Naive B cell (primary cell): ENCODE measurements at places on chromosomes 3 and 15. TPM values are rescaled to one million over a fixed set of nuclear protein-coding genes. Genes with fewer than 3 reads are reported as not detected.

Gene FAM174B
- 0.96 TPM for polyA plus RNA-seq

Gene RPL32
- 3,271 TPM for polyA plus RNA-seq

Gene CGNL1
- not detected for polyA plus RNA-seq

Gene CFAP92
- not detected for polyA plus RNA-seq

Gene CLDN18
- not detected for polyA plus RNA-seq

Gene GP9
- 0.99 TPM for polyA plus RNA-seq

Gene GNAT1
- not detected for polyA plus RNA-seq

Gene EIF5A2
- 4.9 TPM for polyA plus RNA-seq

Gene DHFR2
- polyA plus RNA-seq: 2.9 TPM

Gene HYAL3
- 2.8 TPM for polyA plus RNA-seq

Gene LDHAL6B
- 0.33 TPM for polyA plus RNA-seq

Gene TGM4
- not detected for polyA plus RNA-seq

Gene RPL29
- 1,505 TPM for polyA plus RNA-seq

Gene IQCF5
- polyA plus RNA-seq: not detected

Gene TSC22D2
- 13.9 TPM for polyA plus RNA-seq

Gene NPAP1
- not detected for polyA plus RNA-seq

Gene TMEM212
- not detected for polyA plus RNA-seq

Gene ZKSCAN7
- polyA plus RNA-seq: 3.4 TPM

Gene PTPRG
- 0.05 TPM for polyA plus RNA-seq

- H3K36me3 ChIP-seq: no peaks in the 10 kb centered on the region
- H3K4me3 ChIP-seq: no peak overlapping the region
- no peak for DNase-seq
Measured at GRCh38 chr15:38536201-38536676, 28.4 kb downstream of the RASGRP1 start.

- no peak overlapping the region for H3K27ac ChIP-seq
- no peak overlapping the region for H3K4me3 ChIP-seq
- no peak for DNase-seq
- H3K4me1 ChIP-seq: no peaks in the 10 kb centered on the region
- no peaks in the 10 kb centered on the region for H3K36me3 ChIP-seq
Measured at GRCh38 chr3:24069045-24069444, 124.0 kb downstream of the NR1D2 start.

DNA sequence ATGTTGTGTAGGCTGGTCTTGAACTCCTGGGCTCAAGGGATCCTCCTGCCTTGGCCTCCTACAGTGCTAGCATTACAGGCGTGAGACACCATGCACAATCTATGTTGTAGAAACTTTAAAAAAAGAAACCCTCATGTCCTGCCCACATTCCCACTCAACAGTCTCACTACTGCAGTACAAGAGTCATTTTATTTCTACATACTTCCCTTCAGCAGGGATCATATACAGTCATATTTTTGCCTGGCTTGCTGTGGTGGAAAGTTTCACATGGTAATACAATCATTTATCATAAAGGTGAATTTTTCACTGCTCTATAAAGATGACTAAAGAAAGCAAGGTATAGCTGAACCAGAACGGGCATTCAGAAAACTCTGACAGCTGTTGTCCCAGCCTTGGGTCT, 53.8 kb upstream of the PIK3CB start:
- no peaks in the 10 kb centered on the region for H3K27me3 ChIP-seq
- no peaks in the 10 kb centered on the region for H3K36me3 ChIP-seq
- H3K27ac ChIP-seq: no peak overlapping the region
- H3K4me1 ChIP-seq: peaks cover 11% of the 10 kb centered on the region
- no peak overlapping the region for H3K4me3 ChIP-seq

DNA sequence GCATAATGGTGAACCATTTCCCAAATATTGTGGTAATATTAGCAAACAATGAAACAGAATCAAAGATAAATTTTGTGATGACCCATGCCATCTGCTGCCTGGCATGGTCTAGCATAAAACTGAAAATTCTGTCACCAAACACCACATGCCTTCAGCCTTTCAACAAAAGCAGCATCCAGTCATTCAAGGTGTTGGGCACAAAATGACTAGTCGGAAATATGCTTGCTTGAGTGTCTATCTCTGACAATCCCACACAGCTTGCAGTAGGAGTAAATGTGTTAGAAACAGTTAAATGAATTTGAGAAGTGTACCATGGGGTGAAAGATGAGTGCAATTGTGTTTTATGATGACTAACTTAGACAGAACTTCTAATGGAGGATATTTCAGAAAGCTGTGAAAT, 61.7 kb upstream of the CDIN1 start:
- H3K4me3 ChIP-seq: no peak overlapping the region
- DNase-seq: no peak
- H3K27ac ChIP-seq: no peak overlapping the region
- H3K4me1 ChIP-seq: no peaks in the 10 kb centered on the region
- peaks cover 7% of the 10 kb centered on the region for H3K27me3 ChIP-seq

GRCh38 chr3:83873550-83873949, 1085.2 kb upstream of the CADM2 start:
- H3K27ac ChIP-seq: no peak overlapping the region
- no peaks in the 10 kb centered on the region for H3K27me3 ChIP-seq
- DNase-seq: no peak
- H3K4me1 ChIP-seq: no peaks in the 10 kb centered on the region
- H3K36me3 ChIP-seq: no peaks in the 10 kb centered on the region

DNA sequence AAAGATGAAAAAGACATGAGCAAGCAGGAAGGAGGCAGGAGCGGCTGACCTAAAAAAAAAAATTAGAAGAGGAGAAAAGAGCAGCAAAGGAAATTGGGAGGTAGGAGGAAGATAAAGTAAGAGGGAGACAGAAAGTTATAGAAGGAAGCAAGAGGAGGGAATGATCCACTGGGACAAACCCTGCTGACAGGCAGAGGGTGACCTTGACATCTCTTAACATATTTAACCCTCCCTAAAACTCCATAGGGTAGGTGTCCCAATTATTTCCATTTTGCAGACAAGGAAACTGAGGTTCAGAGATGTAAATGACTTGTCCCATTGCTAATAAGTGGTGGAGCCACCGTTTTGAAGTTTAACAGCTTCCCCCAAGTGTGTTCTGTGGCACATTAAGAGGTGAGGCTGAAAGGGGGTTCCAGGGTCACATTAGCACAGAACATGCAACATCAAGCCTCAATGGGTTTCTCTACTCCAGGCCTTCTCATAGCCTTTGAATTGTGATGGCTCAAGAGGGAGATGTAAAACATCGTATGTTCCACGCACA, 37.4 kb upstream of the PRICKLE2 start:
- H3K4me3 ChIP-seq: no peak overlapping the region
- H3K27me3 ChIP-seq: peaks cover 14% of the 10 kb centered on the region
- H3K4me1 ChIP-seq: no peaks in the 10 kb centered on the region

DNA sequence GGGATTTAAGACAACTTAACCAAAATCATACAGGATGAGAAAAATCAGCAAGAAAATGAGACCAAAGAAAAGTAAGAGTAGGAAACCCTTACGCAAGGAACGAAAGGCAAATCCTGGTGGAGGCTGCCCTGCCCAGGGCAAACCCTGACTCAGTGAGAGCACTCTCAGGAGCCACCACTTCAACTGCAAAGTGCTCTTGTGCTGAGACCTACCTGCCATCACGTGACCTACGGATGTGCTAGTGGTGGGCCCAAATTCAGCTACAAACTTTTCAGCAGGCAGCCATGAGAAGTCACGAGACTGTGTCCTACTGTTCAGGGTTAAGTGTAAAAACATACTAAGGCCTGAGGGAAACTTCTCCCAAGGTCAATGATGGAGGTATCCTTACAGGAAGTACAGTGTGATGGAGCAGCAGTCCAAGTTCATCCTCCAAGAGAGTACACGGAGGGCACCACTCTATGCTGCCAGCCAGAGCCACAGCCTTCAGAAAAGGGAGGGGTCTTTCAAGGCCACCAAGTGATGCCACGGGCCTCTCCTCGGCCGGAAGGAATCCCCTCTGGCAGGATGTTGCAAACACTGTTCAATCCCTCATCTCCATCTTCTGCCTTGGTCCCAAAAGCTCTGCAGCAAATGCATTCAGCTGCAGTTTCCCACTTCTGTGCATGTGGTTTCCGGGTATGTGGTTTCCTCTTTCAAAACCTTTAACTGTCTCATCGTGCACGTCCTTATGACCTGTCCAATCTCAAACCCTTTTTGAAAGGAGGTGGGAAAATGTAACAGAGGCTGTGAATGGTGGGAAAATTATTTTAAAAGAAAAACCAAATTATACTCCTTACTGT, 9.5 kb downstream of the CHSY1 start:
- no peaks in the 10 kb centered on the region for H3K36me3 ChIP-seq
- peak; percentile 72 for DNase-seq
- peaks cover 64% of the 10 kb centered on the region for H3K4me1 ChIP-seq
- peak overlapping the region; percentile 77 for H3K4me3 ChIP-seq
- H3K27ac ChIP-seq: peak overlapping the region; percentile 5

GRCh38 chr15:67897646-67898339, 57.9 kb upstream of the RNU6-1 start:
- H3K4me3 ChIP-seq: no peak overlapping the region
- peaks cover 7% of the 10 kb centered on the region for H3K27me3 ChIP-seq
- H3K36me3 ChIP-seq: no peaks in the 10 kb centered on the region
- no peak for DNase-seq
- H3K4me1 ChIP-seq: no peaks in the 10 kb centered on the region
- H3K27ac ChIP-seq: no peak overlapping the region

GRCh38 chr15:56533731-56534403, 68.9 kb upstream of the MNS1 start:
- H3K36me3 ChIP-seq: no peaks in the 10 kb centered on the region
- DNase-seq: no peak
- no peak overlapping the region for H3K4me3 ChIP-seq
- peaks cover 19% of the 10 kb centered on the region for H3K4me1 ChIP-seq

GRCh38 chr3:59659755-59660154, 609.9 kb upstream of the CFAP20DC start:
- H3K36me3 ChIP-seq: no peaks in the 10 kb centered on the region
- no peaks in the 10 kb centered on the region for H3K4me1 ChIP-seq
- no peak overlapping the region for H3K27ac ChIP-seq
- no peaks in the 10 kb centered on the region for H3K27me3 ChIP-seq

DNA sequence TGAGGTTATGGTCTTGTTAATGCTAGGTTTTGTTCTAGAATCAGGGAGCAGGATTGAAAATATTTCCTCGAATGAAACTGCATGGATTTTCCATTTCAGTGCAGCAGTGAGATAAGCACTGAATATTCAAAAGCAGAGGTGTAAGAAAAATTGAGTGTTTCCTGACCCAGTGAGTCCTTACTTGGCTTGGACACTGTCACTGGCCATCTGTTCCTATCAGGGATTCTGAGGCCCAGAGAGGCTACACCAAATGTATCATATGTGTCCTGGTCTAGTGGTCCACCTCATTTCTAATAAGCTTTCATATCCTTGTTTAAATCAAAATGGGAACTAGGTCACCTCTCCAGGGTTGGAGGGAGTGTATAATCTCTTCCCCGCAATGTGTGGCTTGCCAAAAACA, 61.1 kb upstream of the RAD18 start:
- no peak for DNase-seq
- H3K36me3 ChIP-seq: no peaks in the 10 kb centered on the region
- no peak overlapping the region for H3K4me3 ChIP-seq
- no peak overlapping the region for H3K27ac ChIP-seq
- H3K27me3 ChIP-seq: no peaks in the 10 kb centered on the region
- H3K4me1 ChIP-seq: no peaks in the 10 kb centered on the region

- no peak overlapping the region for H3K27ac ChIP-seq
- H3K4me1 ChIP-seq: peaks cover 9% of the 10 kb centered on the region
- no peaks in the 10 kb centered on the region for H3K36me3 ChIP-seq
- peaks cover 42% of the 10 kb centered on the region for H3K27me3 ChIP-seq
Measured at GRCh38 chr15:92714077-92714476, 58.5 kb upstream of the FAM174B start.

DNA sequence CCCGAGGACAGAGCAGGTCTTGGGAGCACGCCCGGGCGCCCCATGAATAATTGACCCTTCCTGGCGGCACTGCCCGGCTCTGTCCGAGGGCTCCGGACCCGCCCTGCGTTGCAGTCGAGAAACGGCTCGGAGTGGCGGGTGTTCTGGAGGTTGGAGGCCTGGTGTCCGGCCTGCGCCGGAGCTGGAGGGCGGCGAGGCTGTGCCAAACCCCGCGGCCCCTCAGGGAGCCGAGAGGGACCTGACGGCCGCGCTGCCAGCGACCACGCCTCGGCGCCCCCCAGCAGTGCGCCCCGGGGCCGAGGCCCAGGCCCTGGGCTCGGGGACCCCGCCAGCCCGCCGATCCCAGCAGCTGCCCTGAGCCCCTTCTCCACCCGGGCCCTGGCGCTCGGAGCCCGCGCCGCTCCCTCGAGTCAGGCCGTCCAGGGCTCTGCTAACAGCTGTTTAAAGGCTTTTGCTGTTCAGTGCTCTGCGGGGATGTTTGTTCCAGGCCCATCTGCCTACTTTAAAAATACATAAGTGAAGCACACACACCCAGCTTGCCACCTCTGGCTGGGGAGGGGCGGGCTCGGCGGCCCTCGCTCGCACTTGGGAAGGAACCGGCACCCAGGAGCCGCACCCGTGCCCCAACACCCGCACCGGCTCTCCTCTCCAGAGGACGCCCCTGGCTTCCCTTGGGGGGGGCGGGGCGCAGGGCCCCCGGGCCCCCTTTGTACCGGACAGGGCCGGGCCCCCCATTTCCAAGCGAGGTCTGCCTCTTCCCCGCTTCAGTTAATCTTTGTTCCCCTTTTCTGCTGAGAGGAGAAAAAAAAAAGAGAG, 730 bp upstream of the ZNF710 start:
- peaks cover 12% of the 10 kb centered on the region for H3K36me3 ChIP-seq
- peak; percentile 32 for DNase-seq
- peak overlapping the region; percentile 95 for H3K4me3 ChIP-seq
- peak overlapping the region; percentile 96 for H3K27ac ChIP-seq
- peaks cover 44% of the 10 kb centered on the region for H3K4me1 ChIP-seq

GRCh38 chr15:87118435-87118834, 1038.8 kb downstream of the AGBL1 start:
- no peaks in the 10 kb centered on the region for H3K4me1 ChIP-seq
- H3K27ac ChIP-seq: no peak overlapping the region
- no peak overlapping the region for H3K4me3 ChIP-seq
- H3K36me3 ChIP-seq: no peaks in the 10 kb centered on the region

DNA sequence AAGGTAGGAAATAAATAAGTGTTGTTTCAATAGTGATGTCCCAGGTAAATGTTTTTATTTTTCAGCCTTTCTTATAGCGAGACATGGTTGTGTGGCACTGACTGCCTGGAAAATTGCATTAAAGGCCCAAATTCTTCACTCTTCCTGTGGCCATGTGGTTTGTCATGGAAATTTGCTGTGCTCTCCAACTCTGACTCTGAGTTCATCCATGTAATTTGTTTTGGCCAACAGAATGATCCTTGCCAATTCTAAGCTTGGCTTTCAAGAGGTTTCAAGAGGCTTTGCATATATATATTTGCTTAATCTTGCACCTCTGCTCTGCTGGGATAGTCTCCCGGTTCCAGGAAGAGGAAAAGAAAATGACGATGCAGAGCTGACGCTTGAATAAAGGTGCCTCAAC, 107.5 kb upstream of the ARHGEF26 start:
- no peaks in the 10 kb centered on the region for H3K4me1 ChIP-seq
- H3K27ac ChIP-seq: no peak overlapping the region
- DNase-seq: no peak
- no peaks in the 10 kb centered on the region for H3K27me3 ChIP-seq

- no peaks in the 10 kb centered on the region for H3K27me3 ChIP-seq
- DNase-seq: no peak
- H3K4me3 ChIP-seq: no peak overlapping the region
- no peaks in the 10 kb centered on the region for H3K36me3 ChIP-seq
- no peaks in the 10 kb centered on the region for H3K4me1 ChIP-seq
- no peak overlapping the region for H3K27ac ChIP-seq
Measured at GRCh38 chr3:8872261-8872660, 91.0 kb downstream of the RAD18 start.

GRCh38 chr15:72824112-72824511, 40.6 kb upstream of the ADPGK start:
- no peaks in the 10 kb centered on the region for H3K36me3 ChIP-seq
- peaks cover 4% of the 10 kb centered on the region for H3K4me1 ChIP-seq
- no peak overlapping the region for H3K4me3 ChIP-seq
- no peak overlapping the region for H3K27ac ChIP-seq

- no peak overlapping the region for H3K27ac ChIP-seq
- no peak for DNase-seq
- H3K4me3 ChIP-seq: no peak overlapping the region
- peaks cover 5% of the 10 kb centered on the region for H3K4me1 ChIP-seq
- no peaks in the 10 kb centered on the region for H3K27me3 ChIP-seq
Measured at GRCh38 chr15:35499723-35500122, 46.2 kb downstream of the DPH6 start.
